ENCODE measurements at places on chromosomes 13 and 19.

GRCh38 chr19:8466018-8466417 is 21.2 kb downstream of the HNRNPM start:
- DNase-seq = no peak
- peaks cover 11% of the 10 kb centered on the region for H3K4me1 ChIP-seq
- no peaks in the 10 kb centered on the region for H3K27me3 ChIP-seq
- no peak overlapping the region for H3K4me3 ChIP-seq
- H3K36me3 ChIP-seq = peaks cover 77% of the 10 kb centered on the region

DNA sequence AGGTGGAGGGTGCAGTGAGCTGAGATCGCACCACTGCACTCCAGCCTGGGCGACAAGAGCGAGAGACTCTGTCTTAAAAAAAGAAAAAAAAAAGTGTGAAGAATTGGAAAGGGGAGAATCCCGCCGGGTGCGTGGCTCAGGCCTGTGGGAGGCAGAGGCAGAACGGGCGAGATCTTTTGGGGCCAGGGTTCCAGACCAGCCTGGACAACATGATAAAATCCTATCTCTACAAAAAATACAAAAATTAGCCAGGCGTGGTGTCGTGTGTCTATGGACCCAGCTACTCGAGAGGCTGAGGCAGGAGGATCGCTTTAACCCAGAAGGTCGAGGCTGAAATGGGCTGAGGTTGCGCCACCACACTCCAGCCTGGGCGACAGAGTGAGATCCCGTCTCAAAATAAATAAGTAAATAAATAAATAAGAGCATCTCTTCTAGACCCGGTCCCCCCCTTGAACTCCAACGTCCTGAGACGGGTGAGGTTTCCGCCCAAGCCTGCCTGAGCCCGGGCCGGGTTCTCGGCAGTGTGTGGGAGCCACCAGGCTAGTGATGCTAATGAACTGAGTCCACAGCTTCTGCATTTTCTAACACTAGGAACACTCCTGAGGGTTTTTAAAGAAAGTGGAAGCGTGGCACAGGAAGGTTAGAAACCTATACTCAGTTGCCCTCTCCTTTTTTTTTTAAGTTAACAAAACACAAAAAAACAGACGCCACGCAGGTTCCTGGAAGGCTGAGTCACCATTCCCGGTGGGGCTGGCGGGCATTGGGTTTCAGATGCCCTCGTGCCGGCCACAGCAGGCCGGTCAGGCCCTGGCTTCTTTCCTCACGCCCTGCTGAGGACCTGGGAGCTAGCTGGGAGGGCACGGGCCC is 22.0 kb downstream of the GPX4 start:
- H3K27me3 ChIP-seq = no peaks in the 10 kb centered on the region
- H3K36me3 ChIP-seq = peaks cover 35% of the 10 kb centered on the region
- DNase-seq = no peak
- H3K4me1 ChIP-seq = peaks cover 15% of the 10 kb centered on the region

- H3K27ac ChIP-seq = no peak overlapping the region
- no peaks in the 10 kb centered on the region for H3K27me3 ChIP-seq
- no peak overlapping the region for H3K4me3 ChIP-seq
- no peaks in the 10 kb centered on the region for H3K36me3 ChIP-seq
- no peaks in the 10 kb centered on the region for H3K4me1 ChIP-seq
These were observed 577.1 kb upstream of the PRR20A start for GRCh38 chr13:56563663-56564062.

DNA sequence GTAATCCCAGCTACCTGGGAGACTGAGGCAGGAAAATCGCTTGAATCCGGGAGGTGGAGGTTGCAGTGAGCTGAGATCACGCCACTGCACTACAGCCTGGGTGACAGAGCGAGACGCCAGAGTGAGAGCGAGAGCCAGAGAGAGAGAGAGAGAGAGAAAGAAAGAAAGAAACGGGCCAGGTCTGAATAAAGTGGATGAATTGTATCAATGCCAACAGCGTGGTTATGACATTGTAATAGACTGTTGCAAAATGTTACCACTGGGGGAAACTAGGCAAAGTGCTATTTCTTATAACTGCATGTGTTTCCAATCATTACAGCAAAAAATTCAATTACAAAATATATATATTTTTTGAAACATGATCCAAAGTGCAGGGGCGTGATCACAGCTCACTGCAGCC is 11.8 kb upstream of the BTBD2 start:
- H3K4me1 ChIP-seq = peaks cover 7% of the 10 kb centered on the region
- no peaks in the 10 kb centered on the region for H3K27me3 ChIP-seq
- no peak for DNase-seq
- no peak overlapping the region for H3K4me3 ChIP-seq
- no peaks in the 10 kb centered on the region for H3K36me3 ChIP-seq

- H3K27ac ChIP-seq = peak overlapping the region; percentile 32
- DNase-seq = no peak
- no peaks in the 10 kb centered on the region for H3K36me3 ChIP-seq
- peaks cover 62% of the 10 kb centered on the region for H3K4me1 ChIP-seq
- H3K27me3 ChIP-seq = no peaks in the 10 kb centered on the region
These were observed 46.0 kb downstream of the DNM2 start for GRCh38 chr19:10763828-10764339.

DNA sequence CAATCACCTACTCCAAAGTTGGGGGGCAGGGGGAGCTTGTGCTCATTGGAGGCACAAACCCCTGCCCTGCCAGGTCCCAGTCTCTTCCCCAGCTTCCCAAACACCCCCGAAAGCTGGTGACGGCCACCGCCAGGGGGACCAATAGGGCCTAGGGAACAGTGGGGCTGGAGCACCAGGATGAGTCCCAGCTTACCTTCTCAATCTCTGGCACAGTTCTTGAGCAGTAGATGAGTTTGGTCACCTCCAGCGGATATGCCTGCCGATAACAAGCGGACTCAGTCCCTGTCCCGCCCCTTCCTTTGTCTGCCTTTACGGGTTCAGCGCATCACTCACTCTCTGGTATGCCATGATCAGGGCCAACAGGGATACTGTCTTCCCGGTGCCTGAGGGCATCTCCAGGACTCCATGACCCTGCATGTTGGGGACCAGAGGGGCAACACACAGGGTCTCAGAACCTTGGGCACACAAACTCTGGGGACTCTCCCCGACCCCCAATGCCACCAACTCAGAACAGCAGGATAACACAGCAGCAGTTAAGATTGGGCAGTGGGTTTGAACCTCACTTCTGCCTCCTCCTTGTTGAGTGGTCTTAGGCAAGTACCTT is 1.5 kb downstream of the ERCC2 start:
- H3K4me3 ChIP-seq = no peak overlapping the region
- peaks cover 5% of the 10 kb centered on the region for H3K4me1 ChIP-seq
- no peak overlapping the region for H3K27ac ChIP-seq
- no peak for DNase-seq
- no peaks in the 10 kb centered on the region for H3K27me3 ChIP-seq

DNA sequence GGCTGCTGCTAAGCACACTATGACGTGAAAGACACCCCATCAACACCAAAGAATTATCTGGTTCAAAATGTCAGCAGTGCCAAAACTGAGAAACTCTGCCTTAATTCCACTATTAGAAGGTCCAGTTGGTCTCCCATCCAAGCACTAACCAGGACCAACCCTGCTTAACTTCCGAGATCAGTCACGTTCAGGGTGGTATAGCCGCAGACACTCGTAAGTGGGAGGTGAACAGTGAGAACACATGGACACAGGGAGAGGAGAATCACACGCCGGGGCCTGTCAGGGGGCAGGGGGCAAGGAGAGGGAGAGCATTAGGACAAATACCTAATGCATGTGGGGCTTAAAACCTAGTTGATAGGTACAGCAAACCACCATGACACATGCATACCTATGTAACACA is 83.4 kb downstream of the C13orf42 start:
- H3K27ac ChIP-seq = no peak overlapping the region
- DNase-seq = no peak
- H3K36me3 ChIP-seq = no peaks in the 10 kb centered on the region
- no peaks in the 10 kb centered on the region for H3K4me1 ChIP-seq
- H3K4me3 ChIP-seq = no peak overlapping the region

DNA sequence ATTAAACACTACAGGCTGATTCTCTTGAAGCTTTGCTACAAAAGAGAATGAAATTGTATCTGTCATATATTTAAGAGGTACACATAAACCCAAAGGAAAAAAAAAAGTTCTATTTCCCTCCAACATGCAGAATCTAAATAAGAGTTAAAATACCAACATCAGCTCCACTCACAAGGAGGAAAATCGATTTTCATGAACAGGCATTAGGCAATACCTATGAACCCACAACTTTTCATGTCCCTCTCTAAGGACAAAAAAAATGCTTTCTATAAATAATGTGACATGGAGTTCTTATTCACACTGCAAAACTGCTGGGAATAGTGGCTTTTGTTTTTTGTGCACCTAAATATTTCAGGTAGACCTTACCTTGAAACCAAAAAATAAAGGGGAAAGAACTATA is 192.5 kb downstream of the KLF12 start:
- no peak overlapping the region for H3K4me3 ChIP-seq
- no peak overlapping the region for H3K27ac ChIP-seq
- peaks cover 48% of the 10 kb centered on the region for H3K4me1 ChIP-seq
- H3K36me3 ChIP-seq = peaks cover 10% of the 10 kb centered on the region
- no peaks in the 10 kb centered on the region for H3K27me3 ChIP-seq

DNA sequence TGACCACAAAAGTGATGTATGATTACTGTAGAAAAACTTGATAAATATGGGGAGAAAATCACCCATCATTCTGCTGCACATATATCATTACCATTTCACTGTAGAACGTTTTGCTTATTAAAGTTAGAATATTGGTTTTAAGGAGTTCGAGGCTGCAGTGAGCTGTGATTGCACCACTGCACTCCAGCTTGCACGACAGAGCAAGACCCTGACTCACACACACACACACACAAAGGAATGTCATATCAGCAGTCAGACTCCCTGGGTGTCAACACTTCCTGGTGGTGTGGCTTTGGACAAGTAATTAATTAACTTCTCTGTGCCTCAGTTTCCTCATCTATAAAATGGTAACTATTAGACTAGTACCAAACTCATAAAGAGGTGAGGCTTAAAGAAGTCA is 11.3 kb upstream of the PNMA8A start:
- H3K27ac ChIP-seq = no peak overlapping the region
- DNase-seq = no peak
- peaks cover 8% of the 10 kb centered on the region for H3K4me1 ChIP-seq

- no peak overlapping the region for H3K27ac ChIP-seq
- H3K4me1 ChIP-seq = no peaks in the 10 kb centered on the region
- H3K36me3 ChIP-seq = peaks cover 4% of the 10 kb centered on the region
- no peaks in the 10 kb centered on the region for H3K27me3 ChIP-seq
- DNase-seq = peak; percentile 59
These were observed 7.3 kb upstream of the STRN4 start for GRCh38 chr19:46753420-46754155.

- no peak overlapping the region for H3K4me3 ChIP-seq
- no peaks in the 10 kb centered on the region for H3K27me3 ChIP-seq
- no peak for DNase-seq
These were observed 56.0 kb upstream of the RGCC start for GRCh38 chr13:41401366-41401765.

DNA sequence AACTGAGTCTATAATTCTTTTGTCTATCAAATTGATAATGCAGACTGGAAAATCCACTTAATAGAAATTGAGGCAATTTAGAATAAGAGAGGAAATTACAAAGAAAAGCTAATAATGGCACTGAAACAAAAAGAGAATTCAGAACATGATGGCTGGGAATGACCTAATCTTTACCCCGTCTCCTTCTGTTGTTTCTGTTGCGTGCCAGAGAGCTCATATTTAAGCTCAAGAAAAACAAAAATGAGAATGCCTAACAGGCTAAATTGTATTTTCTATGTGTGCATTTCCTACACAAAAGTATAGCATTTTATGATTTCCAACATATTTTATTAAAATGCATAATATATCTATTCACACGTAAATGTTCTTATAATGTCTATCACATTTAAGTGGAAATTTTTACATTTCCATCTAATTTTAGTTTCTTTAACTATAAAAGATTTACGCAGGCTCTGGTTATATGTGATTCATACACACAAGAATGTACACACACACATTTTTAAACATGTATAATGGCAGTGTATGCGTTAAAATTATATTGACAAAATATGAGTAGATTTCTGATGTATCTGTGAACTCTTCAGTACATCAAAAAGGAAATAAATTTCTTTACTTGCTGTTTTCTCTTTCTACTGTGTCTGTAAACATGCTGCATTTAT is 432.3 kb downstream of the SLITRK6 start:
- no peak overlapping the region for H3K27ac ChIP-seq
- H3K4me1 ChIP-seq = no peaks in the 10 kb centered on the region
- H3K27me3 ChIP-seq = no peaks in the 10 kb centered on the region

DNA sequence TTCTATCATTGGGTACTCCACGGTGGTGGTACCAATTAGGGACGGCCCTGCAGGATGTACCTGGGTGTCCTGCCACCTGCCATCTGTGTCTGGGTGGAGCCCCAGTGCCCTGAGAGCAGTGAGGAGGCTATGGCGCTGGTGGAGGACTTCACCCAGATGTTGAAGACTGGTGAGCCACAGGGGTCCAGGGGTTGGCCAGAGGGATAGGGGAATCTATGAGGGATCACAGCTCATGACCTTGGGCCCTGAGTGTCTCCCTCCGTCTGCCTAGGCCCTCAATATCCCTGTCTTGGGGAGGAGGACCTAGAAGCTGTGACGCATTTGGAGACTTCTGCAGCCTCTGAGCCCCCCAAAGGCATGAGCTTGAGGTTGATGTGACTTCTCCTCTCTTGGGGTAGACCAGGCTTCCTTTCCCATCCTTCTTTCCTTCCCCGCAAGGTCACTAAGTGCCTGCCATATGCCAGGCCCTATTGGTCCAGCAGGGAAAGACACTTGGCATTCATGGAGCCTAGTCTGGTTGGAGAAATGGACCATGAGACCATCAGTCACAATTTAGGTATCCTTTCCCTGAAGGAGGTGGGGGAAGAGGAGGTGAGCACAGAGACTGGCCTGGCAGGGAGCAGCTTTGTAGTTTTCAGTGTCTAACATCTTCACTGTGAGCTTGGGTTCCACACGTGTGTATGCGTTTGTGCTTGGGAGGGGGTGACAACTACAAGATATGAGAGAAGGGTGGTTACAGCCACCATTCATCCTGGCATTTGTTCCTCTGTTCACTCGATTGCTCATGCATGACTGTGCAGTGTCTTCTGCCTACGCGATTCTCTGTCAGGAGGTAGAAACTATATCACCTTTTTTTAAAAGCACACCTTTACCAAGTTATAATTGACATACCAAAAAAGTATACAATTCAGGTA is 5.1 kb upstream of the MZF1 start:
- peaks cover 28% of the 10 kb centered on the region for H3K4me1 ChIP-seq
- H3K36me3 ChIP-seq = no peaks in the 10 kb centered on the region
- no peak overlapping the region for H3K4me3 ChIP-seq
- H3K27me3 ChIP-seq = no peaks in the 10 kb centered on the region

GRCh38 chr13:94968757-94969086 is 256.4 kb upstream of the SOX21 start:
- H3K27me3 ChIP-seq = peaks cover 5% of the 10 kb centered on the region
- H3K4me3 ChIP-seq = no peak overlapping the region
- DNase-seq = no peak
- H3K27ac ChIP-seq = no peak overlapping the region
- no peaks in the 10 kb centered on the region for H3K36me3 ChIP-seq

- H3K36me3 ChIP-seq = no peaks in the 10 kb centered on the region
- no peak overlapping the region for H3K4me3 ChIP-seq
- H3K4me1 ChIP-seq = no peaks in the 10 kb centered on the region
These were observed 933.7 kb upstream of the SLITRK5 start for GRCh38 chr13:86737334-86737932.
